ENCODE measurements at places on chromosomes 2 and 18.

GRCh38 chr2:186592137-186592875, 2.5 kb downstream of the ITGAV start:
- no peak for DNase-seq

DNA sequence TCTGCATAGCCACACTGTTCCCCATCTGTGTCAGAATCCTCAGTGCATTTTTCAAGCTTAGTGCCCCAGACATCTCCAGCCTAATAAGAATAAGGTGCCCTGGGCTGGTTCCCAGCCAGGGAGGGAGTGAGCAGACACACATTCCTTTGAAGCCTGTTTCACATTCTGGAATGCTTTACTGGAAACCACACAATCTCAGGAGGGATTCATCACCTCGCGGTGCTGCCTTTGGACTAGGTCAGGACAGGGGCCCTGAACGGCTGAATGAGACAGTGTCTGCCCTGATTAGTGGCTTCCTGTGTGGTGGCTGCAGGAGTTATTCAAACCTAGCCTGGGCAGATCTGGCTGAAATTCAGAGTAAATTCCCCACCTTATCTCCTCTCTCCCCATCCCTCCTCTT, 108.0 kb upstream of the LDAH start:
- peak; percentile 93 for DNase-seq

DNA sequence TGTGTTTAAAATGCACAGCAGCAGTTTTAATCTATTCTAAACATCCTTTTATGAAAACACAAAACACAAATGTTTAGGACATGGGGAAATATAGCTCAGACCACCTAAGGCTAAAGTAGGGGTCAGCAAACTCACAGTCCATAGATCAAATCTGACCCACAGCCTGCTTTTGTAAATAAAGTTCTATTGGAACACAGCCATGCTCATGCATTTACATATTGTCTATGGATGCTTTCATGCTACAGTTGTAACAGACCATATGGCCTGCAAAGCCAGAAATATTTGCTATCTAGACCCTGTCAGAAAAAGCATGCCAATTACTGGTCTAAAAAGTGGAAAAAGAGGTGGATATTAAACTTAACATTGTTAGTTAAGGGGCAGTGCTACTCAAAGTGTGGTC, 1105.4 kb upstream of the KLHL29 start:
- no peak for DNase-seq

- DNase-seq: peak; percentile 90
Observed at GRCh38 chr18:10051877-10052631, 138.2 kb downstream of the VAPA start.

DNA sequence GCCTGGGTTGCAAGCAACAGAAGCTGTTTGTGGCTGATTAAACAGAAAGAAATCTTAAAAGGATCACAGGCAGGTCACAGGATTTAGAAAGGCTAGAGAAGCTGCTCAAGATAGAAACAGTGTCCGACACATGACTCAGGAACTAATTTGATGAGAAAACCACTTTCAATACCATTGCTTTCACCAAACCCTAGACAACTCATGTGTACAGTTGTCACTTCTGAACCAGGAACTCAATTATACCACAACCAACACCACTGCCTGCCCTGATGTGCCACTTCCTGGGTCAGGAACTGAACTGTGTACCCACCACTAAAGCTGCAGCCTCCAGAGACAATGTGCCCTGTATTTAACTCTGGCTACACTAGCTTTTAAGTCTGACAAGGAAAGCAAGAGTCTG, 56.0 kb downstream of the TMEM247 start:
- peak; percentile 45 for DNase-seq

- DNase-seq: peak; percentile 18
Observed at GRCh38 chr18:54209471-54210180, 14.8 kb downstream of the MBD2 start.

DNA sequence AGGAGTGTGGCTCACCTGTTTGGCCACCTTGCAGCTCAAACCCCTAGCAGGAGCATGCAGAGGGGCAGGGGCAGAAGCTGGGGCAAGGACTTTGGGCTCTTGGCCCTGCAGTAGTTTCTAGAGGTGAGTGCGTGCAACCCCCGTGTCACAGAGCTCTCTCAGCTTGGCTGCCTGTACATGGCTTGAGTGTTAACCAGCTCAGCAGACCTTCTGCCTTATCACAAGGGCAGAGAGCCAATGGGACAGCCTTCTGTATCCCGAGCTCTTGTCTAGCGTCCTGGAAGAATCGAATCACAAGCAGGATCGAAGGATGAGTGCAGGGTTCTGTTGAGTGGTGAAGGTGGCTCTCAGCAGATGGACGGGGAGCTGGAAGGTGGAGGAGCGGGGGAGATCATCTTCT, 120.3 kb upstream of the TMEM18 start:
- no peak for DNase-seq

- DNase-seq: no peak
Observed at GRCh38 chr2:36337354-36337753, 18.2 kb upstream of the CRIM1 start.

- DNase-seq: no peak
Observed at GRCh38 chr2:42978887-42979415, 186.6 kb upstream of the HAAO start.

DNA sequence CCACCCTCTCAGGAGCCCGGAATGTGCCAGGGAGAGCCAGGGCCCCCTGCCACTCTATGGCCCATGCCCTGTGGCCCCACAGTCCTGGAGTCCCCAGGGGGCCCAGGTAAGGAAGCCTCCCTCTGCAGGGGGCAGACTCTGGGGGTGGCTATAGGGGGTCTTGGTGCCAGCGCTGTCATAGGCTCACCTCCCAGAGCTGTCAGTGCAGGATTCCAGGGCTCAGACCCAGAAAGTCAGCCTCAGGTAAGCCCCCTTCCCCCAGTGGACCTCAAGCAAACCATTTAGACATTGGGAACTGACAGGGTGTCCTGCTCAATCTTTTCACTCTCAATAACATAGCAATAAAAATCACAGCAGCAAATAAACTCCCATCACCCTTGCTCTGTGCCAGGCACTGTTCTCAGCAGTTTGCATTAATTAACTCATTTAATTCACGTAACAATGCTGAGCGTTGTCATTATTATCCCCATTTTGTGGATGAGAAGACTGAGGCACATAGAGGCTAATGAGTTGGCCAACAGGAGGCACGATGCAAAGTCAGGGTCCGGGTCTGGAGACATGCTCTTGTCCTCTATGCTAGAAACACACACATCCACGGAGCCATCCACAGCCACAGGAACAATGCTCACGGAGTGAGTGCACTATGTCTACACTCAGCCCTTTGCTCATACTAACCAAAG, 79.6 kb downstream of the TNS1 start:
- DNase-seq: no peak

DNA sequence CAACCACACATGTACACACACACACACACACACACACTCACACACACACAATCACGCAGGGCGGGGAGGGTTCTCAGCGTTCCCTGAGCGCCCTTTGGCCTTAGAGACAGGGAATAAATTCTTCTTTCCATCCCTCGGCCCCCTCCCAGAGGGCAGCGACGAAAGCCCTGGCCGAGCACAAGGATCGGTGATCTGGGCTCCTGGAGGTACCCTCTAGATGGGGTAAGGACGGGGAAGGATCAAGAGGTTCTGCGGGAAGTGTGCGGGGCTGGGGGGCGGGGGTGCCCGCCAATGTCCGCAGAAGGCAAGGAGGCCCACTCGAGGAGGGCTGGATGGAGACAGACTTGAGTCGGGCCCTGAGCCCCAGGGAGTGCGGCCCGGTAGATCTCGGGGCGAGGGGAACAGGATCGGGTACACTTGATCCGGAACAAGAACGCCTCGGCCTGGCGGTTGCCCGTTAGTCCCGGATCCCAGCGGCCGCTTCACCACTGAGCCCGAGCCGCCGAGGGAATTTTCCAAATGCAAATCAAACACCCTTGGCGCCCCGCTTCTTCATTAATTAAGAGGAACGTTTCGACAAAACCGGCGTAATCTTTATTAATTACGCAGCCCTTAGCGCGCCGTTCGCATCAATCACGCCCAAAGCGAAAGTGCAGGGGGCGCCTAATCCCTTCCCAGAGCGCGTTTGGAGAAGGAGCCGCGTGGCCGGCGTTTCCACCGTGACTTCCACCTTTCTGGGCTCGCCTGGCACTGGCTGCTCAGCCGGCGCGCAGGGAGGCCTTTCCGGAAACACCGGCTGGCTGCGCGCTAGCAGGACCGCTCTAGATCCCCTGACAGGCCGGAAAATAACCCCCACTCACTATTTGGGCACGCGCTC, 7.0 kb upstream of the PAX3 start:
- peak; percentile 6 for DNase-seq

DNA sequence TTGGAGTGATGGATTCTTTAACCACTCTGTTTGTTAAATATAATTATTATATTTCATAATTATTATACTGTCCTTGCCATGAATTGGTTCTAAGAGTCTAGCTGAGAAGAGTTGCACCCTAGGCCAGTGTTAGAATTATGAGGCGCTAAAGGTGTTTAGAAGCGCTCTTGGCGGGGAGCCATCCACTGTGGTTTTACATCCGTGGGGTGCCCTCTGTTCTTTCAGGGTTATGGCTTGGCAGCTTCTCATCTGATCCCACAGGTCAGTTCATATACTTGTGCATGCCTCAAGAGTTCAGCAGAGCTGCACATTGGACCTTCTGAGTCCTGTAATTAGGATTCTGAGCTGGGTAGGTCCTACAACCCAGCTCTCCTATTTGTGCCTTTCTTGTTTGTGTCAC, 9.1 kb downstream of the ASAP2 start:
- DNase-seq: no peak

GRCh38 chr2:19488009-19488691, 129.7 kb upstream of the OSR1 start:
- peak; percentile 77 for DNase-seq

- no peak for DNase-seq
Observed at GRCh38 chr18:24947521-24948305, 404.3 kb downstream of the ZNF521 start.

- no peak for DNase-seq
Observed at GRCh38 chr2:200863782-200864175, 679 bp downstream of the CLK1 start.

DNA sequence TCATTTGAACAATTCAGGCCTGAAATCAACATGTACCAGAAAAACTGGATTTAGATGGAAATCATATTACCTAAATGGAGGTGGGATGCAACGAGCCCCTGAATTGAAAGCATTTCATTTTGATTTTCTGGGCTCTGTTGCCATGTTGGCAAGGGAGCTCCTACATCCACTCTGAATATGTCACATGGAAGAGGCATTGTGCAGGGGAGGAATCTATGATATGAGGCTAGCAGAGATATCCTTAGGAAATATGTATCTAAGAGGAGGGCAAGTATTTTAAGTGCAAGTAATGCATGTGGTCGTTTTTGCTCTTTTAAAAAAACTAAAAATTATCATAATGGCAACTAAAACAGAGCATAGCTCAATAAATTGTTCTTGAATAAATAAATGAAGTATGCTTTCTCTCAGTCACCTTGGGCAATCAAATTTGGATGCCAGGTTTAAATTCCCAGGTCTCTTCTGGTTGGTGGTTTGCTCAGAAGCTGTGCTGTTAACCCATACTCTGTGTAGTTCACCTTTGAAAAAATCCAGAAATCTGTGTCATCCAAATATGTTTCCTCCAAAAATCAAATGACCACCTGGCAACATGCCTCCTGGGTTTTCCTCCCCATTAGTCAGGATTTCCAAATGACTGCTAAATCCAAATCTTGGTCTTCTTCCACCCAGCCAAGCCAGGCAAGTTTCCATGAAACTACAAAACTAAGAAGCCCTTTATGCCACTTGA, 6.5 kb upstream of the LGALSL start:
- no peak for DNase-seq

DNA sequence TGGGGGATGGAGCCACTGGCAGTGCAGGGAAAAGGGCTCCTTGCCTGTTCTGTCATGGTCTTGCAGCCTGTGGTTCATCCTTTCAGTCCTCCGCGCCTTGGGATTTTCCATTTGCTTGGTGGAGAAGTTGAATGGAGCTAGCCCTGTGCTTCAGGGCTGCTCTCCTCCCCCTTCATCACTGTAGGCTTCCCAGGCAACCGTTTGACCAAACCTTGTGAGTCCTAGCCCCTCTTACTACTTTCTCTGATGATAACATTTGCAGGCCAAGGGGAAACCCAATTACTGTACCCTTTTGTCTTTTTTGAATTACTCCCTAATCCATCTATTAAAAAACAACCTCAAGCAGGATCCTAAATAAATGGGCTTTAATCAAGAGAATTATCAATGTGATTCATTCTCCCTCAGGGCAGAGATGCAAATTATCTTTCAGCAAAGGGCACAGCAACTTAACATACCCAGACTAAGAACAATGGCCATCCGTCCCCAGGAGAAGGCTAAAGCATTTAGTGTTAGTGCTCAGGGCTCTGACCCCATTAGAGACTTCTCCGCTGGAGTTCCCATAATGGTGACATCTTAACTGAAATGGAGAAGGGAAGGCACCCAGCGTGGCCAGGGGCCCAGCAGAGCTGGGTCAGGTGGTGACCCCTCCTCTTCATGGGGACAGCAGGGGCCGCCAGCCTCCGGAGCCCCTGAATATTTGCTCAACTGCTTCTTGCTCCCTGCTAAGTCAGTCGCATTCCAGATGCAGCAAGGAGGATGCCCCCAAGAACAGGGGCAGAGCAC, 40.7 kb downstream of the RHOB start:
- no peak for DNase-seq

- no peak for DNase-seq
Observed at GRCh38 chr2:56034258-56034657, 110.7 kb upstream of the EFEMP1 start.

GRCh38 chr2:160590664-160591063, 97.1 kb upstream of the RBMS1 start:
- no peak for DNase-seq

- DNase-seq: peak; percentile 84
Observed at GRCh38 chr2:37326285-37326684, 1.7 kb upstream of the PRKD3 start.

DNA sequence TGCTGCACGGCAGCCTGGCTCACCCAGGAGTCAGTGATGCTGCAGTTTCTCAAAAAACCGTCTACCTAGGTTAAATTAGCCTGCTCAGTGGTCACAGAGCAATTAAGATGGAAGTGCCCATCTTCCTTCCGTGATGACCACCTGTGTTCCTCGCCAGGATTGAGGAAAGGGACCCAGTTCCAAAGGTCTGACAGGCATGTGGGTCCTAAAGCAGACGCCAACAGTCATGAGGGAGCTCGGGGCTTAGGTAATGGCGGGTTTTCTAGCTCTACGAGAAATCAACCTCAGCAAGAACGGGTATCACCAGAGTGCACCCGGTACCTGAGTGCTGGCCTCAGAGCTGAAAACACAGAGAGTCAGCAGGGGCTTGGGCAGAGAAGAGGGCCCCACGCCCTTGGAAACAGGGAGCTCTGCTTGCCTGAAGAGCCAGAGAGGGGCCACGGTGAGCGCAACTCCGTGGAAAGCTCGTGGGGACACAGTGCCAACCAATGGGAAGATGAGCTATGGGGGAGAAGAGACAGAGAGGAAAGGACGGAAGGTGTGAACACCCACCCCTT, 34.3 kb upstream of the DNMT3A start:
- DNase-seq: no peak

GRCh38 chr2:45342-46130, 769 bp downstream of the FAM110C start:
- DNase-seq: no peak

DNA sequence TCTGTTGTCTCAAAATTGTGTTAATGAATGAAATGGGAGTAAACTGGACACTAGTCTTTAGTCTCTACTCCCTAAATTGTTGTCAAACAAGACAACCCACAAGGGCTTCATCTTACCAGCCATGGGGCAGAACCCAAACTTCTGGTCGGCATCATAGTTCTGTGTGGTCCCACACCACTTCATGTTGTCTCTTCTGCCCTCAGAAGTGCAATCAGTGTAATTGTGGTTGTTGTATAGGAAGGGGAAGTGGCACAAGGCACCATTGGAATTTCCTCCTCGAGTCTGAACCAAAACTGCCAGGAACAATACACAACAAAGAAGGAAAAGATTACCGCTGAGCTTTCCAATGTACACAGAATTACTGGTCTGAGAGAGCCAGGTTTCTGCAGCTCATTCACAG, 12.6 kb downstream of the FN1 start:
- no peak for DNase-seq
